ENCODE measurements at places on chromosomes 12 and 14. TPM values are rescaled to one million over a fixed set of nuclear protein-coding genes. Genes with fewer than 3 reads are reported as not detected.

The MSI1 gene
- 2.6 TPM for total RNA-seq

The GPR84 gene
- total RNA-seq: 1.8 TPM

- no peak for DNase-seq
Measured at GRCh38 chr12:114676142-114676741, 7.7 kb downstream of the TBX3 start.

DNA sequence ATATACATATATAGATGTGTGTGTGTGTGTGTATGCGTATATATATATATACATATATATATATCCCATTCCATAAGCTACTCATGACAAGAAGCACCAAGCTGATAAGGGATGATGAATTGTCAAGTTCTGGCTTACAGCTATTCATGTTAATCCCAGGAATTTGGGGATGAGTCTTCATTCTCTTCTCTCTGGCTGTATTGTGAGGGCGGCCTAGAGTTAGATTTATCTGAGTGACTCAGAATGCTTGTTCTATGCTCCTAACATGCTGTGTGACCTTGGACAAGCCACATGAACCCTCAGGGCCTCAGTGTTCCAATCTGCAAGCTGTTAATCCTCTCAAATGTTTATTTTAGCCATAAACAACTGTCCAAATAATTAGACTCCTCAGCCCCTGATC, 749.0 kb downstream of the MED13L start:
- DNase-seq: no peak
